ENCODE measurements at places on chromosomes 4 and X.

DNA sequence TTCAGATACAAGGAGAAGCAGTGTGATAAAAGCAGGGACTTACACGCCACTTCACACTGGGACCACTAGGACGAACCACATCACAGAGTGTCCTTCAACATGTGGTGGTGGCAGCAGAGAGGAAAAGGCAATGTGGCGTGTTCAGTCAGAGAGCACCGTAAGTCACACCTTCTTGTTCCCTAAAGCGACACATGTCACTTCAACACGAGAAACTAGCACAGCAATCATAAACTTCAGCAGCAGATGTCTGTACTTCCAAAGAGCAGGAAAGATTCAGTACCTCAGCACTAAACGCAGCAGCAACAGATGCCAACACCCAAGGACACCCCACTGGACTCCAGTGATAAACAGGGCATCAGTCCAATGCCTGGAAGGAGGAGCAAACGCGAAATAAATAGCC is 96.7 kb downstream of the AREG start:
- DNase-seq, result no peak

GRCh38 chrX:100874325-100874724 is at the start of gene NOX1:
Gene NOX1, minus strand, starts transcription at chrX:100874359. Its CDS starts 220 bp downstream, at chrX:100874139.
- DNase-seq, result no peak

DNA sequence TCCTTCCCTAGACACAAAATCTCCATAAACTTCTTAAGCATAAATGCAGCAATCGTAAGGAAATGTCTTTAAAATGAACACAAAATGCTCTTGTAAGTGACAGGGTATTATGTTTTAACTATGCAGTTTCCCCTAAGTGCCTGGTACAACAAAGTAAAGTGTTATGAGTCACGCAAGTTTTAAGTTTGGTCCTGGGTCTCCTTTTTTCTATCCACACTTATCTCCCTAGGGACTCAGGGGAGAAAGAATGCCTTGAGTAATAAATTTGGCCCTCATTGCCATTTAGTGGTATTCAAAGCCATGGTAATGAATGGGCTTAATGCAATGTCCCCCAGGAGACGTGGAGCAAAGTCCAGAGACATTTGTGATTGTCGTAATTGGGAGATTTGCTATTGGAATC is 149.1 kb downstream of the MAGEB17 start:
- DNase-seq, result no peak

GRCh38 chr4:119854364-119854763 is 212.3 kb downstream of the MAD2L1 start:
- DNase-seq, result no peak

- no peak for DNase-seq
These were observed 28.2 kb downstream of the CENPU start for GRCh38 chr4:184705692-184706091.

GRCh38 chrX:44459501-44459900 is 83.2 kb downstream of the FUNDC1 start:
- no peak for DNase-seq

DNA sequence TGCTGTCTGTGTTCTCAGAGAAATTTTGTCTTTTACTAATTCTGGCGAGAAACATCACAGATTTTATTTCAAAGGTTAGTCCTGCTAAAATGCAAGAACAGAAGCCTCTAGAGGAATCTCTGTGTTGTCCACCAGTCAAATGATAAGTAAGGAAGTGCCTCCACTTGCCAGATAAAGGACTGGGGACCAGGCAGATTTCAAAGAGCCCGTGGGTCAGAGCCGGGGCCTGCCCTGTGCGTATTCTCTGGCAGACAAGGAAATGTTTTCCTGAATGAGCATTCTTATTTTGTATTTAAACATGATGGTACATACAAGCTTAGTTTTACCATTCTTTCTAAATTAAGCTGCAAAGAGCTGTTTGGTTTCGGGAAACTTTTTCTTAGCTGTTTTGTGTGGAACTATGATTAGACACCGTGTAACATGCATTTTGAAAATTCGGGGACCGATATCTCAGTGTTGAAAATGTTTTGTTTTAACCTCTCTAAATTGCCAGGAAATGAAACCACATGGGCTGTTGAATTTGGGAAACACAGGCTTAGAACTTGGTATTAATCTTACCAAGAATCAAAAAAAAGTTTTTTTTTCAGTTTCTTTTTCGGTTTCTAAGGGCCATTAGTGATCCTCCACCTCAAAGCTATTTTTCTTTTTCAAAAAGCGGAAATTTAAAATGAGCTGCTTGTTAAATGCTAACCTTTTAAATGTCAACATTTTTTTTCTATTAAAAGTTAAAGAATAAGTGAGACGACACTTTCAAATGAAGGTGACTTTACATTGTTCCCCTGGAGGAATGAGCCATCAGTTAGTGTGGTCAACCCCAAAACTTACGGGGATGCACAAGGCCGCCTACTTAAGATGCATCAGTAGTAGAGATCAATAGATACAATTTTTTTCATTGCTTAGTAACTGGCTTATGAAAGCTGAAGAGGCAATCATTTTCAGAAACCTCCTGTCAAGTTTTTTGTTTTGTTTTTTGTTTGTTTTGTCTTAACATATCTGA is 89.6 kb upstream of the MTM1 start:
- DNase-seq, result no peak

DNA sequence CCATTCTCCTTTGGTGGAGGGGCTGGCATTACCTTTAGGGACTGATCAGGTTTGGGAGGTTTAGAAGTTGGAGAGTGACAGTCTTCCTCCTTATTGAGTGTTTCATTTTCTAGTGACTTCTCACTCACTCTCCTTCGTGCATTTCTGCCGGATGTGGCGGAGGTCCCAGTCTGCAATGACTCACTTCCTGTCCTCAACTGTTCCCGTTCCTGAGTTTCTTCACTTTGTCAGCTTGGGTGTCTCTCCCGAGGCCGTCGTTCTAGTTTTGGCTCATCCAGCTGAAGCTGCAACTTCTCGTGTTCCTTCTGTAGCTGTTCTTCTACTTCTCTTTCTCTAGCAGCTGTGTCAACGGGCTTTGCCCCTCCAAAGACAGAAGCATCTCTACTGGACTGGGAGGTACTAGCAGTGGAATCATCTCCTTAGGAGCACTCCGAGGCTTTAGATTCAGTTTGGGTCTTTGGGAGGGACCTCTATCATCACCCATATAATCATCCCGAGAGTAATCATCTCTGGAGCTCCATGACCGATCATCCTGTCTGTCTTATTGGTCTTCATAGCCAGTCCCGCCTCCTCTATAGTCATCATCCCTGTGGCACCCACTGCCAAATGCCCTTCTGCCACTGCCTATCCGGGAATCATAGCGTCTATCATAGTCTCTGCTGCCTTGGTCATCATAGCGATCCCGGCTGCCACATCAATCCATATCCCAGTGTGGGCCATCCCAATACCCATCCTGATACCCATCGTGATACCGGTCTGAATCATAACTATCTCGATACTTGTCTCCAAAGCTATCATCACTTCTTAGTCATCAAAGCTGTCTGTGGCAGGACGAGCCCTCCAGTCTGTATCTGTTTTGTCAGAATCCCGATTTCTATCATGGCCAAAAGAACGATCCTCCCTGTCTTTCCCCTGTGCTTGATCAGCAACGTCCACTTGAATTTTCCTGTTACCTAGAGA is 35.3 kb upstream of the VSIG4 start:
- DNase-seq, result no peak

- peak; percentile 1 for DNase-seq
These were observed 309.5 kb upstream of the FMR1 start for GRCh38 chrX:147602176-147602696.

- DNase-seq, result no peak
These were observed 26.2 kb upstream of the RHOH start for GRCh38 chr4:40170588-40170987.

- no peak for DNase-seq
These were observed 123.2 kb upstream of the FAM9C start for GRCh38 chrX:13167481-13168231.

GRCh38 chrX:130136961-130137360 is 26.7 kb upstream of the ELF4 start:
- no peak for DNase-seq

DNA sequence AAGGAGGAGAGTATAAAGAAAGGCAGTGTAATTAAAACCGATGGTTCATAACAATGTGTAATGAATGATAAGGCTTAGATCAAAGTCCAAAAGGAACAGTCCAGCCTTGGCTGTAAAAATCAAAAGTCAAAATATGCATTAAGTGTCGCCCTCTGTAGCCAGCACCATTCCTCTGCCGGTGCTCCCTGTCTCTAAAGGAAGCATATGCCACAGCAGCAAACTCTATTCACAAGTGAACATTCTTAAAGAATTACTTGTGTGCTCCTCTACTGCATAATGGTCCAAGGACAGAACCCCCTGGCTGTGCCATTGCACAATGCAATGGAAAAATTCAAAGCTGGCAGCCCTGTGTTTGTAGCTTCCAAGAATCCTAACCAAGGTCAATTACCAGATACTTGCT is 16.3 kb upstream of the MBNL3 start:
- DNase-seq, result no peak

- DNase-seq, result no peak
These were observed 30.6 kb downstream of the TBC1D9 start for GRCh38 chr4:140725556-140725955.

GRCh38 chr4:105198541-105198940 is 51.9 kb downstream of the TET2 start:
- no peak for DNase-seq

GRCh38 chrX:76454456-76454927 is 27.0 kb downstream of the MAGEE1 start:
- no peak for DNase-seq

DNA sequence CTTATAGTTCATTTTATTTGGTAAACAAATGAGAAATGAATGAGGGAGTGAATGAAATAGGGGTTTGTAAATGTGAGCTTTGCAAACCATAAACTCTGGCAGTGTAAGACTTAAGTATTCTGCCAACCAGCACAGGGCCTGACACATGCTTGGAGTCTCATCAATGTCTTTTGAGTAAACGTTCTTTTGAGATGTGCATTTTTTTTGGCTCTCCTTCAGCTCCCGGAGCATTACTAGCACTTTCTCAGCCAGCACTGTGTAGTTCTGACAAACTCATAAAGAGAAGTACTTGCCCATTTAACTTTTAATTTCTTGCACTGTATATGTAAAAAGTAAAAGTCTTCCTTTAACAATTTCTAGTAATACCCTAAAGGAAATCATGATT is 245.3 kb downstream of the HS3ST1 start:
- no peak for DNase-seq

GRCh38 chrX:80721186-80721585 is 88.5 kb downstream of the BRWD3 start:
- DNase-seq, result no peak

- DNase-seq, result no peak
These were observed 19.8 kb upstream of the TMLHE start for GRCh38 chrX:155632431-155633100.

DNA sequence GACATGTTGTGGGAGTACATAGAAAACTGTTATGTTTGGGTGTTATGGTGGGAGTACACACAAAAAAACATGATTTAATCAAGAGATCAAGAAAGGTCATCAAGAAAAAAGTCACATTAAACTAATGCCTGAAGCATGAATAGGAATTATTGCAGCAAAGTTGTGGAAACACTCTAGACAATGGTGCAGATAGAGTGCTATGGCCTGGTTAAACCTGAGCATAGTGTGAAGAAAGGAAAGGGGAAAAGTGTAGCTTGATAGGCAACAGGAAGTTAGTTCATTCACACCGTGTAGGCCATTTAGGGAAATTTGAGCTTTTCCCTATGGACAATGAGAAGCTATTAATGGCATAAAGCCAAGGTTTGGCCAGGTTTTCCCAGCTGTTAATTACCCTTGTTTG is 162.1 kb upstream of the EMCN start:
- no peak for DNase-seq

DNA sequence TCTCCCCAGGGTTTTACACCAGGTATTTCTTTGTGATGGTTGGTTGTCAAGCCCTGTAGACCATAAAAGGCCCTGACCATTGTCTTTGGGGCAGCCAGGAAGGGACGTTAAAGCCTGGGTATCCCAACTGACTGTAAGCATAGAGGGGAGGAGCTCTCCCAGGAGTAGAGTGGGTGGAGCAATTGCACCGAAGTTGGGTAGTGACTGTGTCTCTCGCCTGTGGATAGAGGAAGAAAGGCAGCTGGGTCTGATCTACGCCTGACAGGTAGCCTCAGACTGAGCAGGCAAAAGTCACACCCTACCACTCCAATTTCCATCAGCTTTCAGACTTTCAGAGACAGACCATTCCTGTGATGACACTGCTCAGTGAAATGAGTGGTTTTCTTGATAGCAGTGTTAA is 123.3 kb downstream of the KLHL8 start:
- DNase-seq, result no peak

- no peak for DNase-seq
These were observed 59.7 kb downstream of the SMAD1 start for GRCh38 chr4:145541346-145541745.

DNA sequence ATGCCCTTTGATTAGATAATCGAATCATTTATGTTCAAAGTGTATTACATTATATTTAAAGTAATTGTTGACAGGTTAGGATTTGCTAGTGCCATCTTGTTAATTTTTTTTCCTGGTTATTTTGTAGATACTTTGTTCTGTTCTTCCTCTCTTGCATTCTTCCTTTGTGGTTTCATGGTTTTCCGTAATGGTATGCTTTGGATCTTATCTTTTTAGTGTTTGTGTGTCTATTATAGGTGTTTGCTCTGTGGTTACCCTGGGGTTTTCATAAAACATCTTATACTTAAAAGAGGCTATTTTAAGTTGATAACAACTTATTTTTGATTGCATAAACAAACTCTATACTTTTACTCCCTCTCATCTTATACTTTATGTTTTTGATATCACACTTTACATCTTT is 108.2 kb upstream of the SRD5A3 start:
- DNase-seq, result no peak

DNA sequence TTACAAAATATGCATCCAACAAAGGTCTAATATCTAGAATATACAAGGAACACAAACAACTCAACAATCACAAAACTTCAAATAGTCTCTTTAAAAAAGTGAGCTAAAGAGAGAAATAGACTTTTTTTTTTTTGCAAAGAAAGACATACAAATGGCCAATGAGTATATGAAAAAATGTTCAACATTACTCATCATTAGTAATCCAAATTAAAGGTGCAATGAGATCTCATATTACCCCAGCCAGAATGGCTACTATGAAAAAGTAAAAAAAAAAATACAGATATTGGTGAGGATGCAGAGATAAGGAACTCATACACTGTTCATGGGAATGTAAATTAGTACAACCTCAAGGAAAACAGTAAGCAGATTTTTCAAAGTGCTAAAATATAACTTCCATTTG is 24.1 kb downstream of the AGTR2 start:
- no peak for DNase-seq

GRCh38 chr4:32562010-32562409 is 1841.8 kb downstream of the PCDH7 start:
- DNase-seq, result no peak

DNA sequence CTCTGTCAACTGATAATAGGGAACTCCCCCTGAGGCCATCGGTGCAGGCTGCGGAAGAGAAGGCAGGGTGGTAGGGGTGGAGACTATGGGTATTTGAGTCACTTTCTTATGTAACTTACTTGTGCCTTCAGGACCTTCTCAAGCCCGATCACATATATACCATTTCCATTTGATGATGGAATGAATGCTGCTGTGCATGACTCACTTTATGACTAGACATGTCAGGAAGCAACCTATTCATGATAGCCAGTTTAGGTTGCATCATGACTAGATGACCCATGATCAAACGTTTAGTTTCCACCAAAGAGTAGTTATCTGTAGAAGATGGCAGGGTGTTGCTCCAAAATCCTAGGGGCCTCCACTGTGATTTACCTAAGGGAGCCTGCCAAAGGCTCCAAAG is 435.5 kb downstream of the DTHD1 start:
- no peak for DNase-seq

All from NCI-H187 treated with DMSO at 0.1 percent for 48 hours (cell line).